ENCODE measurements at places on chromosomes 2 and 18.

DNA sequence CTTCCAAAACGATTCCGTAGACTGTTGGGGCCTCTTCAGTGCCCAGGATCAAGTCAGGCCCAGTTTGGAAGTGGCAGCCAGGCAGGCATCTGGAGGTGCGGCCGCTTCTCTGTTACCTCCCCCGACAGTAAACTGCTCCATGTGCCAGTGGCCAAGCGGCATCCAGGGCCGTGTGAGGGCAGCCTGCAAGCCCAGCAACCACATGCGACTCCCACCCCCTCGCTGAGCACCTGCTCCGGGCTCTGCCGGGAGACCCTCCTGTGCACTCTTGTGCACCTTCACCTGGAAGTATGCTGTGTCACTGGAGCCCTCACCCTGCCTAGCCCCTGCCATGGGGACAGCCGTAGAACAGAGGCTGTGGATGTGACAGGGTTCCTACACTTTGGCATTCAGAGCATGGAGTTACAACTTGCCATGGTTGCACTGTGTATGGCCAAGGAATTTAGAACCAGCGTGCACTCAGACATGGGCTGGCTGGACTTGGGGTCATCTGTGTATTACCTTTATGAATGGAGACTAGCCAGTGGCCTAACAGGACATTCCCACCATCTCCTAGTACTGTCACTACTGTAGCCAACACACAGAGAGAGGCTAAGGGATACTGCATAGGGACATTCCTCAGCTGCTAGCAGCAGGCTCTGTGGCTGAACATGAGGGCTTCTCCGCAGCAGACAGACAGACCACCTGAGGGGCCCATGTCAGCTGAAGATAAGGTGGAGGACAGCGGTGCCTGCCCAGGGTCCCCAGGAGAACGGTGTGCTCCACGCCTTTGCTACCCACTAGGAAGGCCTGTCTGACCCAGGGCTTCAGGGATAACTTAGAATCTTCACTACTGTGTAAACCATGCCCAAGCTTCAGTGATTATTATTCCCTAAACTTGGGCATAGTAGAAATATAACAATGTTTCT lies 25.0 kb upstream of the FAHD2A start:
- no peak for DNase-seq

GRCh38 chr2:225309516-225309915 lies 90.0 kb upstream of the NYAP2 start:
- DNase-seq: no peak

DNA sequence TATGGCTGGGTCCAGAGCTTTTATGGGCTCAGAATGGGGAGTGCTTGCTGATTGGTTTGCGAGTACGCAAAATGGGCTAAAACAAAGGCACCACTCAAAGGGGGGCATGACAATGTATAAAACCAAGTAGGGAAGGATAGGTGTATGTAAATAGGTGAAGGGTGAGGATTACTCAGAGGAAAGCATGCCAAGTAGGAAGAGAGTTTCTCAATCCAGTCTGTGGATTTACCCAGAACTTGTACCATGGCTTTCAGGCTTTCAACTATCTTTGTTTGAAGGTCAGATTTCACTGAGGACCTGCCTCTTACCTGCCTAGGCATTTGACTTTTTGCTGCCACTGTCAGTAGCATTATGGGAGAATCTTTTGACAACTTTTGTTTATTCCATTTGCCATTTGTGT lies 92.3 kb downstream of the RAB3GAP1 start:
- no peak for DNase-seq

DNA sequence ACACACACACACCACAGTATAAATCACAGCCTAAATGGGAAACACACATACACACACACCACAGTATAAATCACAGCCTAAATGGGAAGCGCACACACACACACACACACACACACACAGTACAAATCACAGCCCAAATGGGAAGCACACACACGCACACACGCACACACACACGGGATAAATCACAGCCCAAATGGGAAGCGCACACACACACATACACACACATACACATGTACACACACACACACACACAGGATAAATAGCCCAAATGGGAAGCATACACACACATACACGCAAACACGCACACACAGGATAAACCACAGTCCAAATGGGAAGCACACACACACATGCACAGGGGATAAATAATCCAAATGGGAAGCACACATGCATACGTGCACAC lies 68.1 kb downstream of the ADNP2 start:
- DNase-seq: no peak

- no peak for DNase-seq
These were observed 549.5 kb upstream of the ID2 start for GRCh38 chr2:8132351-8132831.

- DNase-seq: no peak
These were observed 58.3 kb upstream of the MAPRE3 start for GRCh38 chr2:26911911-26912861.

DNA sequence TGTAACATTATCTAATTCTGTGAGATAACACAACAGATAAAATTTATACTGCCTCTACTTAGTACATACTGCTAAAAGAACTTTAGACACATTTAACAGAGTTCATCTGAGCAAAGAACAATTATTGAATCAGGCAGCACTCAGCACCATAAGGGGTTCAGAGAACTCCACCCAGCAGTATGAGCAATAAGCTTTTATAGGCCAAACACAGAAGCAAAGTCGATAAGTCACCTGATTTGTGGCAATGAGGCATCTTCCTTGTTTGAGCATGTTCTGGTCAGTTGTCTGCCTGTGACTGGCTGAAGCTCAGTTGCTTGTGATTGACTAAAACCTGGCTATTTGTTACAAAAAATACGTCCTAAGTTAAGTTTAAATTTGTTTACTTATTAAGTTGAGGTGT lies 746.1 kb upstream of the DDX18 start:
- no peak for DNase-seq

DNA sequence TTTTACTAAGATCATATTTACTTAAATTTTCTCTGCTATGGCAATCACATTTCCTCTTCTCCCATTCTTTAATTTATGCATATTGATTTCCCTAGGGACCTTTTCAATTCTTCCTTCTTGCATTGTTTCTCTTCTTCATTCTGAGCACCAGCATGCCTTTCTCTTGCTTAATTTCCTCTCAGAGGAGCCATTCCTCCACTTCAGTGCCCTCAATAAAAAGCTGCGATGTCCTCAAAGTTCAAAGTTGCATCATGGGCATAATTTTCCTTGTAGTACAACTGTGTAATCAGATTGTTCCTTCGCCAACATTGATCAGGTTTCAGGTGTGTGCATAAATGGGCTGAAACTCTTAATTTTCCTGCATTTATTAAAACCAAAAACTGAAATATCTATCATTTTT lies 21.8 kb upstream of the CD226 start:
- no peak for DNase-seq

- no peak for DNase-seq
These were observed 78.3 kb downstream of the SMAD7 start for GRCh38 chr18:48872234-48873145.

DNA sequence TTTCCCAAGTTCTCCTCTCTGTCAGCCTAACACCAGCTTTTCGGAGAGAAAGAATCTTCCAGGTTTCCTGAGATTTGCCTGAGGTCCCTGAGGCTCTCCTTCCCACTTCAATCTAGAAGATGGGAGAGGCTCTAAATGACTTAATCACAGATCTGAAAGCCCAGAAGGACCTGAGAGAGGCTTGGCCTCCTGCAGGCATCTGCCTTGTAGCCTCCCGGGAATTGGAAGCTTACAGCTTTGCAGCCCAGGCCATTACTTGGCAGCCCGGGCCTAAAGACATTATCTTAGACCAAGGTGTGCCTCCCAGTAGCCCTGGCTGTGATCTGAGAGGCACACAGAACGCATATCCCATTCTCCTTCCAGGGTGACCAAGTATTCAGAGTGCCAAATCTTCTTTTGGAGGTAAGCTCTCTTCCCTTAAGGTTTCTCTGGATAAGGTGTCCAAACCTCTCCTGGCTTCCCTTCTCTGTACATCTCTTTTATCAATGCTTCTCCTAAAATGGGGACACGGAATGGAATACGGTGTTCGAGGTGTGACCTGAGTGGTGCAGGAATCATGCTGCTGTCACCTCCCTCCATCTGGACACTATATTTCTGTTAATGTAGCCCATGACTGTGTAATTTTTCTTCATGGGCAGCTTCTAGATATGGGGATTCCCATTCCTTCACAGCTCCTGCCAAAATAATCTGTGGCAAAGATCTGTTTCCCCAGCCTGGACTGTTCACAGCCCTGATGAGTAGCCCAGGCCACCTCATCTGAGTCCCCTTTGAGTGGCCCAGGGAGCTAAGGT lies 16.0 kb downstream of the CTIF start:
- DNase-seq: no peak

DNA sequence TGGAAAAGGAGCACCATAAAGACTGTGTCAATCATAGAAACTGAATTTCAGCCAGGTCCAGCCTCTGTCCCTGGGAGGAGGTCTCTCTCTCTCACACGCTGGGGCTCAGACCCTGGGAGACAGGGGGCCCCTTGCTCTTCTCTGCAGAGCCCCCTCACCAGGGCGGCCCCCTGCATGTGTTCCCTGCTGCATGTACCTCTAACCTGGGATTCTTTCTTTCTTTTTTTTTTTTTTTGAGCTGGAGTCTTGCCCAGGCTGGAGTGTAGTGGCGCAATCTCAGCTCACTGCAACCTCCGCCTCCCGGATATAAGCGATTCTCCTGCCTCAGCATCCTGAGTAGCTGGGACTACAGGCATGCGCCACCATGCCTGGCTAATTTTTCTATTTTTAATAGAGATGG lies 46.5 kb downstream of the TPO start:
- no peak for DNase-seq

DNA sequence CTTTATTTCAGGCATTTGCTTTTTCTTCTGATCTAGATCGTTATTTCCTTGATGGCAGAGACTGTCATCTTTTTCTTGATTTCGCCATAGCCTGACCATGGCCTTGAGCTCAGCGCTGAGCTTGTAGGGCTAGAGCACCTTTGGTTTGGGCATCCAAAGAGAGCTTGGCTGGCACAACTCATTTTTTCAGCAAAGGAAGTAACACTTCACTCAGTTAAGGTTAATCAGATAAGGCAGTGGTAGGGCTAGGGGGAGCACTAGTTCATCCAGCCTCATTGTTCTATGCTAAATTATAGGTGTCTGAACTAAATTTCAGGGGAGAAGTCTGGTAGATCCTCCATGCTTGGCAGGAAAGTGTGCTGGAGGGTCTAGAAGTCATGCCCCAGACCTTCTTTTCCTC lies 125.0 kb downstream of the SETBP1 start:
- DNase-seq: no peak

DNA sequence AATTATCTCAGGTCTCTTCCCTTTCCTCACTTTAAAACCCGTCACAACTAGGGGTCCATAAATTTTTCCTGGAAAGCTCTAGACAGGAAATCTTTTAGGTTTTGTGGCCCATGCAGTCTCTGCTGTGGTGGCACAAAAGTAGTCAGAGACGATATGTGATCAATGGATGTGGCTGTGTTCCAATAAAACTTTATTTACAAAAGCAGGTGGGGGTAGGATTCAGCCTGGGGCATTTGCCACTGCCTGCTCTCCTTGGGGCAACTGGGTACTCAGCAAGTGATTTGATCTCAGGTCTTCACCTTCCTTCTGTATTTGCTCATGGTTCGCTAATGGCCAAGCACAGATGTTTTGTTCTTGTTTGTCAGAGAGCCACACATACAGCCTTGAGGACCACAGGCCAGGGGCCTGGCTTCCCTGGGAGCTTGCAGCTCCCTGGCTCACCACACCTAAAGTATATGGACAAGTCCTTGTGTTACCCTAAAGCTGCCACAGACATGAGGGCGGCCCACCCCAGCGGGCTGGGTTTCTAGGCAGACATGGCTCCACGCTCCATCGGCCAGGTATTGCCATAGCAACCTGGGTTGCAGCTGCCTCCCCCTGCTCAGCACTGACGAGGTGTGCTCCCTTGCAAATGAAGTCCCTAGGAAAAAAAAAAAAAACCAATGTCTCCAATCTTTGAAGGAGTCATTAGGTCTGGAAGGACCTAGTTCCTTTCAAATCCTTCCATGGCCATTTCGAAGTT lies 89.7 kb upstream of the YWHAQ start:
- DNase-seq: no peak

GRCh38 chr2:173184031-173185004 lies 108.7 kb downstream of the MAP3K20 start:
- no peak for DNase-seq

- DNase-seq: no peak
These were observed 170.5 kb upstream of the SLC39A10 start for GRCh38 chr2:195486520-195486919.

DNA sequence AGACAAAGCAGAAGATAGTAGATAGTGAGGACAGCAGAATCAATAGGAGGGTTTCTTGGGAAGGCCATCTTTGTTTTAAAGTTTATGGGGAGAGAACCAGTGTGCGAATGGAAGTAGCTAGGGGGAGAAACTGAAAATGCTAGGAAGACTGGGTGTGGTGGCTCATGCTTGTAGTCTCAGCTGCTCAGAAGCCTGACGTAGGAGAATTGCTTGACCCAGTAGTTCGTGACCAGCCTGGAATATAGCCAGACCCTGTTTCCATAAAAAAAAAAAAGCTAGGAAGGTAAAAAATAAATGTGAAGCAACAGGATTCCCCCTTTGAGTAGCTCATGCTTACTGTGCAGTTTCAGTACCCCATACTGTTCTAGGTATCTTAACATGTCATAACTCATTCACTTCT lies 19.2 kb upstream of the DRC1 start:
- DNase-seq: no peak

All from GM13976 (cell line).